ENCODE measurements at places on chromosomes 7 and 10.

DNA sequence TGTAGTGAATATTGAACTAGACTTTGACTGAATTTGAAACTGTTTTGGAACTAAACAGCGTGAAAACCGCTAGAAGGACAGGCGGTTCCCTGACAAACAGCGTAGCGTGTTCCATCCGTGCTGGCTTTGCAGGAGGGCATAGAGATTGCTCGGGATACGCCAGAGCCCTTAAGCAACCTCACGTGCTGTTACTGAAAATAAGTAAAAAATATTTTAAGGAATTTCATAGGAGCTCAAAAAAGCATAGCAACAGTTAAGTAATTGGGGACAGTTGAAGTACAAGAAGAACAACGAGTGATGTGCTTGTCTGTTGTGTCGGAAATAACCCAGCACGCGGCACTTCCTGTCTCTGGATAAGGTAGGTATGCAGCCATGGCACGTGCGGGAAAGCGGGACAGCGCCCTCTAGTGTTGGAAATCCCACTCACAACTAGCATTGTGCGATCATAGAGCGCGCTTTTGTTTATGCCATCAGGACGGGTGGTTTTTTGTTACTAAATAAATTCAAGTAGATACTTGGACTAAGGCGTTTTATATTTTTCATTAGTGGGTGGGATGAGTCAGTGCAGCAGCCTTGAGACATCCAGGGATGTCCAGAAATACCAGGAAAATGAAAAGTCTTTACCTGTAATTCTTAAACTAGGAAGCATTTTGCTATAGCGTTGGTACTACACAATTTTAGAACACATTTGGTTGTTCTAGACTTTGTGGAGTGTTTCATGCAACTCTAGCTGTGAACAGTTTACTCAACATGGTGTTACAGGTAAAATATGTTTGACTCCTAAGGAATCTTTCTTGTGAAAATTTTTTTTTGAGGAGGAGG is 50.4 kb downstream of the DNAJB6 start:
- DNase-seq, result peak; percentile 53

DNA sequence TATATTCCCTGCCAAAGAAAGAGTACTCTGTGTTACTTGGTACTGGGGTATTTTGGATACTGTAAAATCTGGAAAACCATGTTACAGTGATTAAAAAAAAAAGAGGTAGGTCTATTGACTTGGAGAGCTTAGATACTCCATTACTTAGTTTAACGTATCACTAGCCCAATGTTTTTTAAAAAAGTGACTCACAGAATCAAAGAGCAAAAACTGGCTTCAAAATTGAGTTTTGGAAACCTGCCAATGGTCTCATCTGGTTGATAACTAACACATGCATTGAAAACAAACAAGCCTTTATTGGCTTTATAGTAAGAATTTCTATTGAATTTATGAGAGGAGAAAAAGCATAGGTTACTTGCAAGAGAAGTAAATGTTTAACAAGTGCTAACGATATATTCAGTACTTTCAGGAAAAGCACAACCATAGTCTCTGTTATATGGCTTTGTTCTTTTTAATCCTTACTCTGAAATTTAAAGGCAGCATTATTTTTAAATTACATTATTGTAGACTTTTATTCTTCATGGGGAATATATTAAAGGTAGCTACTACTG is 563.3 kb upstream of the SORCS1 start:
- peak; percentile 23 for DNase-seq

DNA sequence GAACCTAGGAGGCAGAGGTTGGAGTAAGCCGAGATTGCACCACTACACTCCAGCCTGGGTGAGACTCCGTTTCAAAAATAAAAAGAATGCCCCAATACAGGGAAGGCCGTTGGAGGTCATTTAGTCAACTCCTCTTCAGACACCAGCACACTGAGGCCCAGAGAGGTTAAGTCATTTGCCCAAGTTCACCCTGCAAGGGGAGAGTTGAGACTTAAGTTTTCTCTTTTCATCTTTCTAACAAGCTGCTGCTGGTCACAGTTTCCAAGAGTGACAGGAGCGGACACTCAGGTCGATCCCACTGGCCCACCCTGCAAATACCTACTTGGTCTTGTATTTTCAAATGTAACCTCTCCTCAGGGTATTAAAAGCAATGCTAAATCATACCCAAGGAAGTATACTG is 30.4 kb upstream of the VCL start:
- no peak for DNase-seq

DNA sequence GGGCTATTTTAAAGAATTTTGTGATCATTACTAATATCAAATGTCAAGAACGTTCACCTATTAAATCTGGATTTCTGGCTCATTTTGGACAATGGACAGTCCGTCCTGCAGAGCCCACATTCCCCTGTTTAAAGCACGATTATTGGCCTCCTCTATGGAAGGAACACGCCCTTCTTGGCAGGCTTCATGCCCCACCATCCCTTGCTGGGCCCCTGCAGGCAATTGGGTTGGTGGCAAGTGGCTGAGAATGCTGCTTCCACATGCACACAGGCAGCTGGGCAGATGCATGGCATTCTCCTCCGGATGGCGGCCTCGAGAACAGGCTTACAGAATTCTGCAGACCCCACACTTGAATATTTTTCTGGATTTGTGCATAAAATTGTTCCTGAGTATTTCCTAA is 305.8 kb upstream of the MKI67 start:
- DNase-seq, result no peak

DNA sequence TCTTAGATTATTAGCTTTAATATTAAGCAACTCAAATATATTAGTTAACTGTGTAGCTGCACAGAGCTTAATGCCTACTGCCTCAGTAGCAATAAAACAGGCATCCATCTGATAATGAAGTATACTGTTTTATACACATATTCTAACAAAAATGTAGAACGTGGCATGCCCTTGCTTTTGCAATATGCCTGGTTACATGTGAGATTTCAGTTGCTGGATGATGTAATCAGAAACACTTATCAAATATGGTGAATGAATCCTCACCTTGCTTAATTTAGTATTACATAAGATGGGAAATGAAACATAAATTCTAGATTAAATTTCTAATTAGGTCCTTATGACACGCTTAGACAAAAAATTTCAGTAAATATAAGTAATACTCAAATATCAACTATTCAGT is 8.0 kb downstream of the DNAJC1 start:
- DNase-seq, result no peak

- DNase-seq, result no peak
Observed at GRCh38 chr10:117476716-117477115, 65.8 kb upstream of the EMX2 start.

DNA sequence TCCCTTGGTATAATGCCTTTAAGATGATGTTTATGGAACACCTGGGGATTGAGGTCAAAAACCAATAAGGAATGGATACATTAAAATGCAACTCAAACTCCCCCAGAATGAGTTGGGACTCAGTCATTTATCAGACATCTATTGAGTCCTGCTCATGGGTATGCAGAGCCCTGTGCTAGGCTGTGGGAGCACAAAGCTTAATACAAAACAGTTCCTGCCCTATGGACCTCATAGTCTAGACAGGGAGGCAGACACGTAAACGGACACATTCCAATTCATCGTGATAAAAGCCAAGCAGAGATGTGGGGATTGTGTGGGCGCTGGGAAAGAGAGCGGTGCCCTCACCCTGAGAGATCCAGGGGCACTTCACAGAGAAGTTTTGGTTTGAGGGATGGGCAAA is 181.7 kb downstream of the PTEN start:
- no peak for DNase-seq

GRCh38 chr10:6593241-6593671 is 13.2 kb upstream of the PRKCQ start:
- no peak for DNase-seq

DNA sequence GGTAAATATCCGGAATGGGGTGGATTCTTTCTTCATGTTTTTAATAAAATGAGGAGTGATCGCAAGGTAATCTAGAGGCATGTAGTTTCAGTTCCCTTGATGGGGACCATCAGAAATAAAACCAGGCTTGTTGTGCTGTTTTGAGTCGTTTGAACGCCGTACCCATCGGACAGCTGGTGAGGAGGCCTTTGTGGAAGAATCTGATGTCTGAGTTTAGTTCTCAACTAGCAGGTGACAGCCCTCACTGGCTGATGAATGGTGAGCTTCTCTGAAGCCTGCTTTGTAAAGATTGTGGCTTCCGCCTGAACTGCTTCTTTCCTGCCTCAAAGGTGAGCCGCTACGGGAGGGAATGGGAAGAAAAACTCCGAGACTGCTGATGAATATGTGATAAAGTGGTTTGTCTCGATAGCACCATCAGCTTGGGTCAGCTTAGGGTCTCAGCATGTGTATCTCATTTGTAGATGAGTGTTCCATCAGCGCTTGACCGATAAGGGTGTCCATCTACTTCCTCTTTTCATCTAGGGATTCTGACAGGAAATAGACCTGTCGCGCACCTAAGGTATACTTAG is 977 bp downstream of the TMEM248 start:
- no peak for DNase-seq

- DNase-seq, result no peak
Observed at GRCh38 chr7:130476297-130477150, 15.4 kb upstream of the MEST start.

DNA sequence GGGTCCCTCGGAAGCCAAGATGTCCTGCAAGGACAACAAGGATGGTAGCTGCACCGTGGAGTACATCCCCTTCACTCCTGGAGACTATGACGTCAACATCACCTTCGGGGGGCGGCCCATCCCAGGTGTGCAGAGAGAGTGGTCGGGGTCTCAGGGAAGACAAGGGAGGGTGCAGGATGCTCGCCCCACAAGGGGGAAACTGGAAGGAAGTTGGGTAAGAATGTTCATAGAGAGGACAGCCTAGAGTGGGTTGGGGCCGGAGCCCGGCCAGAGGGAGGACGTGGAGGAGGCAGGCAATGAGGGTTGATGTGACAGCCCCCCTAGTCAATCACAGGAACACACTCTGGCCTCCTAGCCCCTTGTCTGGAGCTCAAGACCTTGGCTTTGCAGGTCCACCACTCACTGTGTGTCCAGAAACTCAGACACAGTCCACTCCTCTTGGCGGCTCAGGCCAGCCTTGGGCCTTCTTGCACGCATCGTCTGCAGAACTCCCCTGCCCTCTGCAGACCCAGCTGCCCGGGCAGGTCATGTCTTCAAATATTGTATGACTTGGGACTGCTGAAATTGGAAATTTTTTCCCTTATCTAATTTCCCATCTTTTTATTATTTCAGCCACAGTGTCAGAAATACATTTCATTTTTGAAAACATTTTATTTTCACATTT is 15.7 kb upstream of the ATP6V1F start:
- no peak for DNase-seq

DNA sequence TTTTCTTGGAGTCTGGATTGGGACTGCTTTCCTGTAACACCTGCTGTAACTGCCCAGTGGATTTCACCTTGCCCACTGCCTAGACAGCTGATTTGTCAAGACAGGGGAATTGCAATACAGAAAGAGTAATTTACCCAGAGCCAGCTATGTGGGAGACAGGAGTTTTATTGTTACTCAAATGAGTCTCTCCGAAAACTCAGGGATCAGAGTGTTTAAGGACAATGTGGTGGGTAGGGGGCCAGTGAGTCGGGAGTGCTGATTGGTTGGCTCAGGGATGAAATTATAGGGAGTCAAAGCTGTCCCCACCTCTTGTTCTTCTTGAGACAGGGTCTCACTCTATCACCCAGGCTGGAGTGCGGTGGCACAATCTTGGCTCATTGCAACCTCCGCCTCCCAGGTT is 25.2 kb upstream of the BNIP3 start:
- no peak for DNase-seq

- DNase-seq, result no peak
Observed at GRCh38 chr10:85420501-85421191, 945.9 kb downstream of the GRID1 start.

DNA sequence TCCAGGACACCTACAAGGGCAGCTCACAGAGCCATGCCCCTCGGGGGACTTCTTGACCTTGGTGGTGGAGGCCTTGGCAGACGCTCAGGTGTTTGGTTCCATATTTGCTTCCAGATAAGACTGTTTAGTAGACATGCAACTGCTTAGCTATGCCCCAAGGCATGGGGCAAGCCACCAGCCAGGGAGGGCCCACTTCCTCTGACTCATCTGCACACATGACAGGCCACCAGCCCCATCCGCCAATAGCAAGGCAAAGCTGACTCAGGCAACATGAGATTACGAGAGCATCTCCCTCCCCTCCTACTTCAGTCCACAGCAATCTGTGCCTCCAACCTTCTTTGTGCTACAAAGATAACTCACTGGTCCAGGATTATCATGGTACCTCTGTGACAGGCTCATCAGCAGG is 54.9 kb downstream of the KCNMA1 start:
- DNase-seq, result no peak

DNA sequence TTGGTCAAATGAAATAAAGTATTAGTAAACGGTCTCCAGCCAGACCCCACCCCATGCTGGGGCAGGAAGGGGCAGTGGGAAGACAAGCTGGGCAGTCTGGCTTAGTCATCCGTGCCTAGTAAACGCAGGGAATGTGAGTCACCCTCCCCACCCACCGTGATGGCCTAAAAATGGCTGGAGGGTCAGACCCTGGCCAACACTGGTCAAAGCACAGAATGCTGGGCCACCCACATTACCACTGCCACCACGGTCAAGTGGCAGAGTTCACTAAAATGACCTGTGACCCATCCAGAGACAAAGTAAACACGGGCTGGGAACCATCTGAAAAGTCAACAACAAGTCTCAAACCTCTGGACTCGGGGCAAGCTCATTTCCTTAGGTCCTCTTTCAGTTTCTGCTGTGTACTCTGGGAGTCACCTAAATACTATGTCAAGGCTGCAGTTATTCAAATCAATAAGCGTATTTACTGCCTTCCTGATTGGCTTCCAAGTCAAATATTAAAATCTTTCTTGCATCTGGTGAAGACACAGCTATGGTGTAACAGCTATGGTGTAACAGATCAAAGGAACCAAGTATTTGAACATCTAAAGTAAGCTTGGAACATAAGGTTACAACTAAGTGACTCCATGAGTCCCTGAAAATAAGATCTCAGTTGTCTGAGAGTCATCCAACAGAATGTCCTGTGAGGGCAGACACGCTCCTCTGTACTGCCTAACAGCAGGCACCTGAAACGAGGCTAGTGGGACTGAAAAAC is 3.0 kb downstream of the ZFAND2A start:
- no peak for DNase-seq

GRCh38 chr7:92520024-92520423 is 8.3 kb downstream of the PEX1 start:
- no peak for DNase-seq

Data from NCI-H1105 treated with DMSO at 0.1 percent for 48 hours (cell line).